ENCODE measurements at places on chromosomes 11 and 22.

DNA sequence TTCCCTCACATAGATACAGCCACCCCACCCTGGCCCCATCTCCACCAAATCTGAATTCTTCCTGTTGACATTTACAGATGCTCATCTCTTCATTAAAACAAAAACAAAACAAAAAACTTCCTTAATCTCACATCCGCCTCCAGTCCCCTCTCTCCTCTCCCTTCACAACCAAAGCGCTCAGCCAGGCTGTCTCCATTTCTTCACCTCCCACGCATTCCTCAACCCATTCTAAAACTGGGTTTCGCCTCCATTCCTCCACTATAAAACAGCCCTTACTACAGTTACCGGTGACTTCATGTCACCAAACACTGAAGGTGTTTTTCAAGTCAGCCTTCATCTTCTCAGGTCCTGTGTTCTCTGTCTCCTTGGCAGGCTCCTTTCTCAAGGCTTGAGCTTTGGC, 9.6 kb downstream of the BACE1-AS start:
- DNase-seq, result no peak

DNA sequence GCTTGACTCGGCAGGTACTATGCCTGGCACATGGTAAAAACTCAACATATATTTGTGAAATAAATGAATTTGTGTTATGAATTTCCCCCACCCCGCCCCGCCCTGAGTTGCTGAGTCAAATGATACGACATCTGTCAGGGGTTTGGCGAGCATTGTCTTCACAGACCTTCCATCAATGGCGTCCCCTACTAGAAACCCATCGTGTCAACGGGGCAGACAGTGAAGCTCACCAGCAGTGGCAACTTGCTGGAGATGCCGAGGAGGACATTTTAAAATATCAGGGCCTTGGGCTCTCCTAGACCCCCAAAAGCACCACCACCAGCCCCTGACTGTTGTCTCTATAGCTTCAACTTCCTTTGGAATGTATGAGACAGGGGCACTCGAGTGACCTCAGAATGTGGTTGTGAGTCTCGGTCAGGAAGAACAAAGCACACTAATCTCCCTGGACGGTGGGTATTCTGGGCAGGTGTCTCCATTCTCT, 761 bp upstream of the NXF1 start:
- DNase-seq, result peak; percentile 65

GRCh38 chr22:43113526-43114251, 3.1 kb downstream of the BIK start:
- no peak for DNase-seq

DNA sequence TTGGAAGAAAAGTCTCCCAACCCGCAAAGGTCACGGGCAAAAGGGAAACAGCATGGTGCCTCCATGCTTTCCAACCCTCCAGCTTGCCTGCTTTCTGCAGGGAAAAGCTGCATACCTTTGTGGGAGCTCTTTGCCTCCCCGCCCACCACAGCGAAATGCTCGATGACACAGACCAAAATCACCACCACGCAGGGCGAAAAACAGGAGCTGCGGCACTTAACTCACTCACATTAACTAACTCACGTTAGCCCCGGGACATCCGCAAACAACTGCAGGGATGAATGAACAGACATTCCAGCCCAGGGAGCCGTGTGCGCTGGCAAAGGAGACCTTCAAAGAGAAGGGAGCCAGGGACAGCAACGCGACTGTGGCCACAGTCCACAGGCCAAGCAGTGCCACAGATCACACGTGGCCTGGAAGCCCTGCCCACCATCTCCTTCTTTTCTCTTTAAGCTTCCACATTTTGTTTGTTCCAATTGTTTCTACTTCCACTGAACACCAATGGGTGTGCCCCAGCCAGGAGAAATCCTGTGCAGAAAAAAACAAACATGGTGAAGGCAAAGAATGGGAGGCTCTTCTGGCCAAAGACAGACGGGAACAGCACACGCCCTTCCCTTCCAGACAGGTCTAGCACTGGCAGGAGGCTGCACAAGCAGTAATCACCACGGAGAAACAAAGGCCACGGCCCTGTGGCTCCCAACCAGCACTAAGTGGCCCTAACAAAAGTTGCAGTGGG, 39.3 kb downstream of the DUSP8 start:
- DNase-seq, result no peak

GRCh38 chr11:7905549-7905948, 25.5 kb downstream of the OR10A6 start:
- DNase-seq, result no peak

DNA sequence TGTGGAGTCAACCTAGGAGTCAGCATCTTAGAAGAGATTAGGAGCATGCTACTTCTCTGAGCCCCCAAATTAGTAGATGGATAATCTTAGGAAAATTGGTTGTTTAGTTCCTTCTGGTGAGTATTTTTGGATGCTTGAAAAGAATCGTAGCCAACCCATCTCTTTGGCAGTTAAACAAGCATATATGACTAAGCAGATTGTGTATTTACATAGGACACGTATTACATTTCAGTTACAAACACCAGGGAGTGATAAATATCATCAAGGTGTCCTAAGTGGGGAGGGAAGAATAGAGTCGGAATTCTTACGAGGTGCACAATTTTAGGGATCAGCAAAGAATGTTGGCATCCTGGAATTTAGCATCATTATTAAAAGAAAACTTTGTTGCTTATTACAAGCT, 13.5 kb downstream of the PLET1 start:
- no peak for DNase-seq

GRCh38 chr11:17384002-17384511, 4.4 kb downstream of the KCNJ11 start:
- peak; percentile 25 for DNase-seq

DNA sequence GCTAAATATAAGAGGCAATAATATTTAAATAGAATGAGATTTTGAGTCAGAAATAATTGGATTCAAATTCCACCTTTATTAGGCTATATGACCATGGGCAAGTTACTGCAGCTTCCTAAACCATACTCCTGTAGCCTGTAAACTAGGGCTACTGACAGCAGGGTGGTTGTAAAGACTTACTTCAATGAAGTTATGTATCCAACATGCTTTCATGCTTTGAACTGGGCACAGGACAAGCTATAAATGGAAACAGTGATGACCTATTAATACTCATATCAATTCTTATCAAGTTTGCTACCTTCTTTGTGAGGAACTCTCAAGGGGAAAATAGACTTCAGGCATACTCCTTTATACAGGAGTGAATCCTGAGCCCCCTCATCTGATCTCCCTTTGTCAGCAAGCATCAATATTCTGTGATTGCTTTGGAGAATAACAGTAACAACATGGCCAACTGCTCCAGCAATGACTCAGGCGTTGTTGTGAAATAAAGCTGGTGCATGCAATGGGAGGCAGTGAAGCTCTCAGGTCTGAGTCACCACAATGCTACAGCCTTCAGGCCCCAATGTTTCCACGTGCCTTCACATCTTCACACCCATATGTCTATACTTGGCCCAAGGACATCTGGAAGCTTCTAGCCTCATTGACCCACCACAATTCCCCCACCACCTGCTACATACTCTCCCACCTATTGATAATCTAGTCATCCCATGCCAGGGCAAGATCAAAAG, 102.5 kb downstream of the KCNA4 start:
- no peak for DNase-seq

- DNase-seq, result peak; percentile 24
These were observed 628.3 kb downstream of the BUD13 start for GRCh38 chr11:116144387-116144958.

GRCh38 chr22:27317971-27318428, 483.6 kb downstream of the MN1 start:
- no peak for DNase-seq

GRCh38 chr22:41308054-41308453, 6.7 kb downstream of the ZC3H7B start:
- DNase-seq, result no peak

- no peak for DNase-seq
These were observed 7.0 kb upstream of the SWAP70 start for GRCh38 chr11:9656864-9657263.

GRCh38 chr11:113728814-113729213, 22.7 kb upstream of the TMPRSS5 start:
- DNase-seq, result no peak

DNA sequence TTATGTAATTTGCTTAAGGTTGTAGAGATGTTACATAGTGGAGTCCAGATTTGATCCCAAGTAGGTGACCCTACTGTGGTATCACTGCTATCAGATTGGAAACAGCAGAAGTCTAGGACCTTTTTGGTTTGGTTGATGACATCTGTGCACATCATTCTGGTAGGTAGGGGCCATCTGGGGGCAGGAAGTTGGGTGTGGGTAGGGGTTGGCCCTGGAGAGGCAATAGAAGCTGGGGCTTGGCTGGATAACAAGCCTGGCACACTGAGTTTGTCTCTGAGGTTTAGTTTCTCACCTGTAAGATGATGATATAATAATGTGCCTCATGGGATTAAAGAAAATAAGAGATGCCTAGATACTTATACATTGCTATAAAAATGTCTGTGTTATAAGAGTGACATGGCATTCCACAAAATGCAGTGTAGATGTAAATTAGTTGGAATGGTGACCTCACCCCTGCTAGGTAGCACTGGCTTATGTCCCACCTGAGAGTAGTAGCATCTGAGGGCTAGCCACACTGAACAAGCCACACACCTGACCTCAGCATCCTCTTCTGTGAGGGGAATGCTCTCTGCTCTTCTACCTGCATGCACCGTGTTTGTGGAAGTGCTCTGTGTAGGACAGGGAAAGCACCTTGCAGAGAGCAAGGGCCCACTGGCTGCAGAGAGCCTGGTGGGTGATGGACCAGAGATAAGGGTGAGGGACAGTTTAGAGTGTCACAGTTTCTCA, 36.9 kb downstream of the PTPRJ start:
- peak; percentile 44 for DNase-seq

DNA sequence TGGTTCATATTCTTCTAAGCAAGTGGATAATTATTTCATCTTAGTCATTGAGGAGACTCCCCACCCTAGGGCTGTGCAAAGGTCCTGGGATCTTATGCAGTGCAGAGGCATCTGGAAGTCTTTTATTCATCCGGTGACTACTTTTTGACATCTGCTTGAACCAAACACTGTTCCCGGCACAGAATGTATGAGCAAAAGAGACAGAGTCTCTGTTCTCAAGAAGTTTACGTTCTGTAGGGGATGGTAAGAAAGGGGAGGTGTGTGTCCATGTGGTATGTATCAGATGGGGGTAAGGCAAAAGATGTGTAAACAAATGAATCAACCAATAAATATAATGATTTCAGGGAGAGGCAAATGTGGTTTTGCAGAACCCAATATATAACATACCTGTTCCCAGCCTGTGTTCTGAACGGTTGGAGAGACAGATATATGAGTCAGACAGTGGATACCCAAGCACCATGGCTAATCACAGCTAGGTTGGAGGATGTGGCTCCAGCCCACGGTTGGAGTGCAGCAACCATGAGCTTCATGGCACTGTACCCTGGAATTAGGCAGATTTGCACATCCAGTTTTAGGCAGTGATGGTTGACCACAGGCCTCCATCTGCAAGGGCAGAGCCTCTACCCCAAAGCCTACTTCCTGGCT, 75.1 kb upstream of the CADM1 start:
- DNase-seq, result no peak

DNA sequence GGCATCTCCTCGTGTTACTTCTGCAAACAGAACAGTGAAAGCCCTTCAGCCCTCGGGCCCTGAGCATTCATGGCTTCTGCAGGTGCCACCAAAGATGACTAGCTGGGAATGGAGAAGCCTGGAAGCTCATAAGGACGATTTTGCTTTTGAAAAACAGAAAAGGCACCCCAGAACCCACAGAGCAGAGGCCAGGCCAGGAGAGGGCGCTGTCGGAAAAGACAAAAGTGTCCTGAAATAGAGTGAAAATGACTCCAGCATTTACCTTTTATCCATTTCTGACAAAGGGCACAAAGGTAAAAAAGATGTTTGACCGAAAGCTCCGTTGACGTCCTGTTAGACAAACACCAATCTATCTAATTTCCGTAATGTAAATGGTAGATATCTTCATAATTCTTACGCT, 37.6 kb downstream of the ZNF195 start:
- DNase-seq, result peak; percentile 7

DNA sequence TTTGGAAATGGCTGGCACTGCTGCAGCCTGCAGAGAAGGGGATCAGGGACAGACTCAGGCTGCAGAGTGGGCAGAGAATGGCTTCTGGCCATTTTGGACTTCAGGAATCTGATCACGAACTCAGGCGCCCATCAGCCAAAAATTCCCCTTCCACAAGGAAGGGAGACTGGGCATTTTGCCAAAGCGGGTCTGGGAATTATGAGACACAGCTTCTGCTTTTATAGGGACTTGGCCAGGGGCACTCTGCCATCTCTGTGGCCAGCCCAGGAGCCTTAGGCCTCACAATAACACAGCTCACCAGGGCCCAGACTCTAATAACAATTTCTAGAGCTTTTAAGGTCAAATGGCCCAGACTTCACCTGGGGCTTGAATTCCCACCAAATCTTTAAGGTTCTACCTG, 74.7 kb downstream of the CHST1 start:
- no peak for DNase-seq

- DNase-seq, result peak; percentile 1
These were observed 46.6 kb upstream of the CTSC start for GRCh38 chr11:88384004-88384668.

GRCh38 chr11:66104057-66104638, 34.1 kb downstream of the PACS1 start:
- no peak for DNase-seq

DNA sequence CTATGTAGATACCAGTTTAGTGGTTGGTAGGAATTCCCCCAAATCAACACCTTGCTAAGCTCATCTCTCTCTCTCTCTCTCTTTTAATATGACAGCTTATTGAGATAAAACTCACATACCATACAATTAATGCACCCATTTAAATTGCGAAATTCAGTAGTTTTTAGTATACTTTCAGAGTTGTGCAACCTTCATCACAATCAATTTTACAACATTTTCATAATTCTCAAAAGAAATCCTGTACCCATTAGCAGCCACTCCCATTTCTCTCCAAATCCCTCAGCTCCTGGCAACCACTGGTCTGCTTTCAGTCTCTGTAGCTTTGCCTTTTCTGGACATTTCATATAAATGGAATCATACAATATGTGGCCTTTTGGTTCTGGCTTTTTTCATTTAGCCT, 13.3 kb downstream of the NNMT start:
- no peak for DNase-seq

DNA sequence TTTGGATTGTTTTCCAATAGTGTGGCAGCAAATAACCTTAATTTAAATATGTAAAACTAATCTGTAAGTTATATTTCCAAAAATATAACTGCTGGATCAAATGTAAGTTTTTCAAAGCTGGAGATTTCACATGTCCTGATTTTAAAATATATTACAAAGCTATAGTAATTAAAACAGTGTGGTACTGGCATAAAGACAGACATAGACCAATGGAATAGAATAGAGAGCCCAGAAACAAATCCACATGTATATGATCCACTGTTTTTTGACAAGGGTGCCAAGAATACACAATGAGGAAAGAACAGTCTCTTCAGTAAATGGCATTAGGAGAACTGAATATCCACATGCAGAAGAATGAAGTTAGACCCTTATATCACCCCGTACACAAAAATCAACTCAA, 4.0 kb downstream of the OR4X2 start:
- no peak for DNase-seq

- DNase-seq, result no peak
These were observed 7.8 kb upstream of the ZBED4 start for GRCh38 chr22:49845666-49846459.

- no peak for DNase-seq
These were observed at the start of gene ART5 for GRCh38 chr11:3641701-3642070. ART5 (minus strand) TSS chr11:3641992; CDS start chr11:3641862, 130 bp downstream.

All from NCI-H2171 treated with DMSO at 0.1 percent for 48 hours (cell line).